ENCODE measurements at places on chromosomes 6 and 20. TPM values are rescaled to one million over a fixed set of nuclear protein-coding genes. Genes with fewer than 3 reads are reported as not detected.

OR2J3 gene
- not detected for total RNA-seq

GRCh38 chr20:25067102-25067987 is 9.4 kb upstream of the ACSS1 start:
- DNase-seq = no peak

DNA sequence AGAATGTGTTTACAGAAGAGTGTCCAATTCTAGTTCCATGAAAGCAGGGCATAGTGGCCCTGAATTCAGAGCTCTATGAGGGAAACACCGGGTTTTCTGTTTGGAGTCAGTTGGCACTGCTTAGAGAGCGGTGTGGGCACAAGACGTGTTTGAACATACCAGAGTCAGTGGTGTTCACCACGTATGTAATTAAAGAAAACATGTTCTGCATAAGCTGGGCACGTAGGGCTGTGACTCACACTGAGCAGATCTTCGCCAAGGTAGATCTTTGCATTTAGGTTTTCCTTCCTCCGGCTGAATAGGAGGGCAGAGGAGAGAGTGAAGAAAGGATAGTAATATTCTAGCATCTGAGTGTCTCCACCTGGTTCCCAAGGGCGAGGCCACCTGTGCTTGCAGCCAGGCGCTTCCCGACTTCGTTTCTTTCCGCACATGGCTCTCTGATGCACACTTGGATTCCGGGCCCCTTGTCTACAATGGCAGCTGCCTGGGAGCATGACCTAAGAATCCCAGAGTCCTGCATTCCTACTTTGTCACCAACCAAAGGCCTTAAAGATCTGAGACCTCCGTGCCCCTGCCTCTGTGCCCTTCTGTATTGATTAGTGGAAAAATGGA is 136.2 kb downstream of the ERMARD start:
- no peak for DNase-seq

DNA sequence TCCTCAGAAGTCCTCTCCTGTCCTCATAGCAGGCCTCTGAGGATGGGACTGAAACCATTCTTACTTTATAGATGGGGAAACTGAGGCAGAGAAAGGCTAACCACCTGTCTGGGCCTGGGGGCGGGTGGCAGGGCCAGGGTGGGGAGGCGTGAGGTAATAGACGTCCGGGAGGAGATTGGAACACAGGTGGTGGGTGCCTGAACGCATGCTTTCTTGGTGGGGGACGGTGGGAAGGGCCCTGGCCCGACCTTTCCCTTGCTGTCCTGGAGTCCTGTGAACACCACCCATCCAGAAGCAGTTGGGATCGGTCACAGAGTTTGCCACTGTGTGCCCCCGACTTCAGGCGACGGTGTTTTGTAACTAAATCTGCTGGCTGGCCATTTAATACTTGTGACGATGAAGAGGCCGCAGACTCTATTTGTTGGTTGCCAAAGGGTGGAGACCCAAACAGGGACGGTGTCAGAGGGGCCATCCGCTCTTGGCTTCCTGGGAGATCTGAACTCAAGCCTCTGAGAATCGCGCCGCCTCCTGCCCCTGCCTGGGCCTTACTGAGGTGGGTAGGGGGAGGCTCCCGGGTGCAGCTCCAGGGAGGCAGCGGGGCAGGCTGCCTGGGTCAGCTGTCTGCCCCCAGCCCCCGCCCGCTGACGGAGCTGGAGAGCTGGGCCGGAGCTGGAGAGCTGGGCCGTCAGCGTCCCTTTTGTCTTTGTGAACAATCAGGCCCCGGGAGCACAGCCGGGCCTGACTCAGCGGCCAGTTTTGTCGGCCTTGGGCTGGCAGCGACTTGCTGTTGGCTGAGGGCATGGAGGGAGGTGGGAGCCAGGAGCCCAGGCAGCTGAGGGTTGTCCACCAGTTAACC is 4.1 kb downstream of the RBM38 start:
- no peak for DNase-seq

DNA sequence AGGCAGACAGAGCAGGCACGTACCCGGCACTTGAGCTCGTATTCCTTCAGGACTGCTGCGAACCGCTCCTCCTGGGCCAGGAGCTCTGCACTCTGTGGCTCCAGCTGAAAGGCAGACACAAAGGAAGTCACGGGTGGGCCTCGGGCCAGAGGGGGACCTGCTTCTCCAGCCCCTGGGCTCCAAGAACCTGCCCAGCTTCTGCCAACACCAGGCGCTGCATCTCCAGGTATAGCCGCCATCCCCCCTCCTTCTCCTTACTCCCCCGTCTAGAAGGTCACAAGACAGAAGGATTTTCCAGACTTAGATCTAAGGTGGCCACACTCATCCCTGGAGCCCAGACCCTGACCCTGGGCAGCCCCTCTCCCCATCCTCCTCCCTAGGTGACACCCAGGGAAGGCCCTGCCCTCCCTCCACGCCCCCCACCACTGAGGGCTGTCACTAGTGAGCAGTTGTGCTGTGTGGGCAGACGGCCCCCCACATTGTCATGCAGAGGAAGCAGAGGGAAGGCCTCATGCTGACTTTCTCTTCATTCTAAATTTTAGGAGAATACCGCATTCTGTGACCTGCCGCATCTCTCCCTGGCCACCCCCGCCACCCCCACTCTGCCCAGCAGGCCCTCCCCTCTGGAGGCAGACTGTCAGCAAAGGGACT is 81.9 kb downstream of the GINS1 start:
- no peak for DNase-seq

GRM1 gene
- not detected for total RNA-seq

DNA sequence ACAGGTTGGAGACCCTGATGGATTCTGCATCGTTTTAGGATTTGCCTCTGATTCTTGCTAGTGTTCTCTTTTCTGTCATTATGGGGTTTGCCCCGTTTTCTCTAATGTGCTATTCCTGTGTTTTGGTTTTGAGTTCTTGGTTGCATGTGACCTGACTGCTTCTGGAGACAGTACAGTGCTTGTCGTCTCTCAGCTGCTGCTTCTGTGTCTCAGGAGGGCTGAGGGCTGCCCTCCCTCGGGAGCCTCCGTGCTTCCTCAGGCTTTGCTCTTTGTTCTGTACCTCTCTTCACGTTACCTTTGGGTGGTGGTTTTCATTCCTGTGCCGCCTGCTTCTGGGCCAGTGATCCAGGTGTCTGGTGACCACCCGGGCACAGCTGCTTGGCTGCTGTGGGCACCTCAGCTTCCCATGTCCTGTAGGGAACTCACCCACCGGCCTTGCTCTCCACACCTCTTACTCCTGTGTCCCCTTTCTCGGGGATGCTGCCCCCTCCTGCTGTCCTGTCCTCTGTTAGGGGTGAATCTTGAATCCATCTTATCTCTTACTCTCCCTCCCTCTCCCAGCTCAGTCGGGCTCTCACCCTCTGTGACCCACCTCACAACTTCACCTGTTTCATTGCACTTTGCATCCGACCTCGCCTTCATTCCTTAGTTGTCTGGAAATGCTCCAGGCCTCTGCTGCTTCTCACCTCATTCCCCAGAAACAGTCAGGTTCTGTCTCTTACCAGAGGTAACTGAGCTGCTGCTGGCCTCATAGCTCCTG is 33.2 kb downstream of the PANK2 start:
- no peak for DNase-seq

GRCh38 chr6:135904666-135905065 is 53.2 kb downstream of the PDE7B start:
- no peak for DNase-seq

DNA sequence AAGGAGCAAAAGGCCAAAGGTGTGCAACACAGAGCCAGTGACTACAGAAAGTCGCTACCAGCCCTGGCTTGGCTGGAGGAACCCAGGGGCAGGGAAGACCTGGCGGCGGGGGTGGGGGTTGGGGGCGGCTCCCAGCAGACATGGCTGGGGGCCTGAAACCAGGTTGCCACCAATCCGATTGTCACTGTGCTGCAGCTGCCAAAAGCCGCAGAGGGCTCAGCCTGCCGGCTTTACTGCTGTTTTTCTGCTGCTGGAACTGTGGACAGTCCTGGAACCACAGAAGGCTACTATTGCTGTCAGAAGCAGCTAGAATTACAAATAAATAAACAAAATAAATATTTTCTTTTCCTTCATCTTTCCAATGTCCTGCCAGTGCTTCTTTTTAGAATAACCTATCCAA is 25.7 kb upstream of the OGFRL1 start:
- DNase-seq = no peak

- no peak for DNase-seq
These were observed 207.5 kb upstream of the ASCC3 start for GRCh38 chr6:101088594-101088993.

DNA sequence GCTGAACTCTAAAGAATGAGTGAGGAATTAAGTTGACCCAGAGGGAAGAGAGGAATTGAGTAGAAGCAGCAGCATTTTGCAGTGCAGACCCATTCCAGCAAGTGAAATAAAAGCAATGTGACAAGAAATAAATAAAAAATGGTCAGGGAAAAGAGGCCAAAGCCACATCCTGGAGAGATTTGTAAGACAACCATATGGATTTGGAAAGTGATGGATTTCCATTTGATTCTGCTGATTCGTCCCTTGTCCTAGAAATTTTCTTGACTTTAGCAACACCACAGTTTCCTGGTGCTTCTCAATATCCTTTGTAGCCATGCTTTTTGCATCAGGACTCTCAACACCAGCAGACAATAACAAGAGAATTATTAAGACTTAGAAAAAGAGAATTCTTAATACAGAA is 29.8 kb downstream of the ANKEF1 start:
- no peak for DNase-seq

MYCT1 gene
- 5.0 TPM for total RNA-seq

DNA sequence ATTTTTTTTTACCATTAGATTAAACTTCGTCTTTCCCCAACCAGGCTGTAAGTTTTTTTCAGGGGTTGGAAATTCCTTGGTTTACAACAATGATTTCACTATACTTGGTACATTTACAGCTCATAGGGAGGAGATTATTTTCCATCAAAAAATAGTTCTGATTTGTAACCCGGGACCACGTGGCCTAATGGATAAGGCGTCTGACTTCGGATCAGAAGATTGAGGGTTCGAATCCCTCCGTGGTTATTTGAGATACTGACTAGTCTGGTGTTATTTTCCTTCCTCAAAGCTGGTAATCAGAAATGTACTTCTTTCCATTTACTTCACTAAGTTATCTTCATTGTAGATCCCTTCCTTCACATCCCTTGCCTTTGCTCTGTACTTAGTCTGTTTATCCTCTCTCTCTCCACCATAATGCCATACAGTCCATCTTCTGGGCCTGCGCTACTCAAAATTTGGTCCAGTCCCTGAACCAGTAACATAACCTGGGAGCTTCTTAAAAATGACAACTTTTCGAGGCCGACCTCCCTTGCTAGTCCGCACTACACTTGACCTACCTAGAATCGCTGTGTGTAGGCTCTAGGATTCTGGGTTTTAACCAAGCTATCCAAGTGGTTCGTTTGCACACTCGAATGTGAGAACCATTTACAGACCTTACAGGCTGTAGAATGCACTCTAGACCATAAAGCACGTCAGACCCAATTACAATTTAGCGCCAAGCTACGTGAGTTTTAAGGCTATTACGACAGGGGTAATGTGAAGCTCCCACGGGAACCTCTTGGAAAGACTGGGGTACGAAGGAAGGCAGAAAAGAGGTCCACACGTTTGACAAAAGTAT is 42.1 kb upstream of the BTN3A2 start:
- DNase-seq = no peak

- DNase-seq = no peak
These were observed 283.7 kb downstream of the DHX35 start for GRCh38 chr20:39245685-39246311.

NCOA6 gene
- 33.8 TPM for total RNA-seq

Measured in Peyer's patch (tissue), 4 donors.